ENCODE measurements at places on chromosomes 3 and 15. TPM values are rescaled to one million over a fixed set of nuclear protein-coding genes. Genes with fewer than 3 reads are reported as not detected.
A peak's percentile ranks its signal among the peaks of the same experiment; 100 is the strongest.

- peaks cover 26% of the 10 kb centered on the region for H3K27me3 ChIP-seq
- H3K27ac ChIP-seq = peak overlapping the region; percentile 82
- H3K4me1 ChIP-seq = peaks cover 29% of the 10 kb centered on the region
- peak overlapping the region; percentile 73 for H3K4me3 ChIP-seq
These were observed 1.0 kb downstream of the PRKCD start for GRCh38 chr3:53161820-53162671.

GRCh38 chr15:98226578-98226977 lies 266.1 kb downstream of the ARRDC4 start:
- no peaks in the 10 kb centered on the region for H3K4me1 ChIP-seq
- DNase-seq = no peak
- H3K4me3 ChIP-seq = no peak overlapping the region
- no peak overlapping the region for H3K27ac ChIP-seq
- H3K36me3 ChIP-seq = no peaks in the 10 kb centered on the region

Gene RBM5
- 180 TPM for total RNA-seq

- no peaks in the 10 kb centered on the region for H3K27me3 ChIP-seq
- peaks cover 33% of the 10 kb centered on the region for H3K36me3 ChIP-seq
- H3K27ac ChIP-seq = no peak overlapping the region
- H3K4me1 ChIP-seq = peaks cover 30% of the 10 kb centered on the region
These were observed 2.3 kb downstream of the STARD5 start for GRCh38 chr15:81321667-81322066.

Gene AADAC
- total RNA-seq = not detected

GRCh38 chr3:106466881-106467280 lies 598.1 kb upstream of the CBLB start:
- H3K4me3 ChIP-seq = no peak overlapping the region
- no peaks in the 10 kb centered on the region for H3K4me1 ChIP-seq
- DNase-seq = no peak
- no peaks in the 10 kb centered on the region for H3K27me3 ChIP-seq
- peaks cover 1% of the 10 kb centered on the region for H3K36me3 ChIP-seq

Gene CHL1
- total RNA-seq = not detected

DNA sequence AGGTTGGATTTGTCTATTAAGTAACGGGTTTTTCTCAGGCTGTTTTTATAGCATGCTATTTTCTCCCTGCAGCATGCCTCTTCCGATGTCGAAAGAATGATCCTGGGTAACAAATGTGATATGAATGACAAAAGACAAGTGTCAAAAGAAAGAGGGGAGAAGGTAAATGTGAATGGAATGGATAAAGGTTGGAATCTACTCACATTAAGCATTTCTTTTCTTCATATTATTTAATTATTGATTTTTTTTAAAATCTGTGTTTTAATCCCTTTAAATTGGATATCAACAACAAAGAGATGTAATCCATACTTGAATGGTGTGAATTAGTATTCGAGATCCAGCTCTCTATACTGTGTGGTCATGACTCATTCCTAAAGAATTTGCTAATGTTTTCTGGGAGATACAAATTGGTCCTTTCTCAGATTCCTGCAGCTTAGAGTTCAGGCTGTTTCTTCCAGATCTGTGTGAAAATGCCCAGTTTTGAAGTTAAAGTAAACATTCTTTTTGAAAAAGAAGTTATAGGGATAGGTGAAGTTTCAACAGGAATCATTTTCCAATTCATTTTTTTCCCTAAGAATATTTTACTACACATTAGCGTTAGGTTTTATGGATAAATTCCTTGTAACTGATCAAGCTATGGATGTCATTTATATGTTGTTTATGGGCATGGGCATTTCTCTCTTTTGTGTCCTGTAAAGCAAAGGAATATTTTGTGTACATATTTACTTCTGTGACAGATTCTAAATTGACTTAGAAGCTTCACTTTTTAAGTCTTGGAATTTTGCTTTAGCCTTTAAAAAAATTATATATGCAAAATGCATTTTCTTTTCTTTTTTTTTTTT lies 20.8 kb upstream of the APH1B start:
- H3K27me3 ChIP-seq = no peaks in the 10 kb centered on the region
- H3K4me1 ChIP-seq = peaks cover 8% of the 10 kb centered on the region
- H3K27ac ChIP-seq = no peak overlapping the region
- H3K4me3 ChIP-seq = no peak overlapping the region

Gene PARP9
- 115 TPM for total RNA-seq

- DNase-seq = no peak
- H3K27ac ChIP-seq = peak overlapping the region; percentile 60
- H3K27me3 ChIP-seq = no peaks in the 10 kb centered on the region
- H3K4me1 ChIP-seq = peaks cover 78% of the 10 kb centered on the region
- peak overlapping the region; percentile 44 for H3K4me3 ChIP-seq
- peaks cover 58% of the 10 kb centered on the region for H3K36me3 ChIP-seq
These were observed 33.0 kb downstream of the MBNL1 start for GRCh38 chr3:152301745-152302181.

All from activated CD8-positive, alpha-beta T cell treated with anti-CD3 and anti-CD28 coated beads, Interleukin-2, amount 10 ng/mL, durations not matched to agents 7 days and 5 days (primary cell).